ENCODE measurements at places on chromosomes 5 and 9.

DNA sequence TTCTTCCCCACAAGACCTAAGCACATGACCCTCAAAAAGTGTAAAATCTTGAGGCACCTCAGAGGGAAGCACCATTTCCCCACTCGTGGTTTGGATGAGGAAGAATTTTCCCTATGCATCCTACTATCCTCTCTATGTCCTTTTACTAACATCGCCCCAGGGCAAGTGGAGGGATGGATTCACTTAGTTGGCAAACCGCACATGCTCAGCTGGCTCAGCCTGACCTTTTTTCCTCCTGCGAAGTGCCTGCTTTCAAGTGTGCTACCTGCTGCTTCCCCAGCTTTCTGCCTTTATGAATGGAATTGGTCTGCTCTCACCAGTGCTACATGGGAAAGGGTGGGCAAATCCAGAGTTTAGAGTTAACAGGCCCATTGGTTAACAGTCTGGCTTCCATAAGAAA is 56.6 kb upstream of the IFNK start:
- DNase-seq = no peak

GRCh38 chr5:138705007-138705406 is 48.2 kb upstream of the CTNNA1 start:
- peak; percentile 65 for DNase-seq

DNA sequence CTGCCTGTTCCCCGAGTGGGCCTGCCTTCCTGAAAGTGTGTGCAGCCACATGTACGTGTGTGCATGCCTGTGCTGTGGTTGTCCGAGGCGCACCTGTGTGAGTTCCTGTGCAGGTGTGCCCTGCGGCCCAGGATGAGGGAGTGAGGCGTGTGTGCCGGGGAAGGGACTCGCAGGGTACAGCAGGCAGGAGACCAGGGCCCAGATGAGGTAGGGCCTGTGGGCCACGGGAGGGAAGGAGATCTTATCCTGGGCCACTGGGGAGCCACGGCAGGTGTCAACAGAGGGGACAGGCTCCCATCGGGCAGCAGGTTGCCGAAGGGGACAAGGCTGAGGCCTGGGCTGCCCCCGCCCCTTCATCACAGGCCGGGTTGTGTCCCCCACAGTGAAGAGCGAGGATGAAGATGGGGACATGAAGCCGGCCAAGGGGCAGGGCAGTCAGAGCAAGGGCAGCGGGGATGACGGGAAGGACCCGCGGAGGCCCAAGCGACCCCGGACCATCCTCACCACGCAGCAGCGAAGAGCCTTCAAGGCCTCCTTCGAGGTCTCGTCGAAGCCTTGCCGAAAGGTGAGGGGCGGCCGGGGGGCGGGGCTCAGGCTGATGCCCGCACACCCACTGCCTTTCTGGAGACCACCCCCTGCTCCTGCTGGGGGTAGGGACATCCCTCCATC is 79.2 kb downstream of the LMX1B start:
- DNase-seq = no peak

DNA sequence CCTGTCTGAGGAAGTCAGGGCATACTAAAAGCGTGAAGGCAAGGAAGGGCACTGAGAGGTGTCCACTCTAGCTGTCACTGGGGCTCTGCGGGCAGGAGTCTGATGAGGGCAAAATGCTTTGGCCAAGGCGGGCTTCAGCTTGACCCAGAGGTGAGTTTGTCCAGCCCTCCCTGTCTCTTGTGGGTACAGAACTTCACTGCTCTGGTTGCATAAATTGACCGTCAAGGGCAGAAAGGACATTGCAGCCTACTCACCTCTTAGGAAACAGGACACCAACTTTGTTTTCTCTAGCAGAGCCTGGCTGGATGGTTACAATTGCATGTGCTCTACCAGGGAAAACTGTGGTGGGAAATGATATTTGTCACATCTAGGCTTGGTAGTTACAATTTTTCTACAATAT is 170.9 kb downstream of the TMEM38B start:
- DNase-seq = no peak

- no peak for DNase-seq
These were observed 137.8 kb upstream of the RETREG1 start for GRCh38 chr5:16754601-16755000.

- no peak for DNase-seq
These were observed 138.8 kb upstream of the LIFR start for GRCh38 chr5:38695021-38695958.

DNA sequence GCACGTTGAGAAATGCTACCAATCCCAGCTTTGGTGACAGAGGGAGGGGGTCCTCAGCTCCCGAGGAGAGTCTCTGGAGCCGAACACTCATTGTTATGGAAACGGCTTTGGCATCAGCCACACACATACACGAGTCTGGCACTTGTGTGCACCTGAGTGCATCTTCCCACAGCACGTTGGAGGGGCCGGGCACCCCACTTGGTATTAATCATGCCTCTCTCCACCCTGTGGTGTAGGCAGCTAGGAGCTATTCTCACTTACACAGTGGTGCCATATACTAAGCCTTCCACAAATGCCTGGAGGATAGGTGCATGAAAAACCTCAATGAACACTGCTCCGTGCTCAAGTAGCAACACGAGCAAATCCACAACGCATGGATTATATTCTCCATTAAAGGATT is 133.9 kb upstream of the PANK3 start:
- DNase-seq = peak; percentile 40

DNA sequence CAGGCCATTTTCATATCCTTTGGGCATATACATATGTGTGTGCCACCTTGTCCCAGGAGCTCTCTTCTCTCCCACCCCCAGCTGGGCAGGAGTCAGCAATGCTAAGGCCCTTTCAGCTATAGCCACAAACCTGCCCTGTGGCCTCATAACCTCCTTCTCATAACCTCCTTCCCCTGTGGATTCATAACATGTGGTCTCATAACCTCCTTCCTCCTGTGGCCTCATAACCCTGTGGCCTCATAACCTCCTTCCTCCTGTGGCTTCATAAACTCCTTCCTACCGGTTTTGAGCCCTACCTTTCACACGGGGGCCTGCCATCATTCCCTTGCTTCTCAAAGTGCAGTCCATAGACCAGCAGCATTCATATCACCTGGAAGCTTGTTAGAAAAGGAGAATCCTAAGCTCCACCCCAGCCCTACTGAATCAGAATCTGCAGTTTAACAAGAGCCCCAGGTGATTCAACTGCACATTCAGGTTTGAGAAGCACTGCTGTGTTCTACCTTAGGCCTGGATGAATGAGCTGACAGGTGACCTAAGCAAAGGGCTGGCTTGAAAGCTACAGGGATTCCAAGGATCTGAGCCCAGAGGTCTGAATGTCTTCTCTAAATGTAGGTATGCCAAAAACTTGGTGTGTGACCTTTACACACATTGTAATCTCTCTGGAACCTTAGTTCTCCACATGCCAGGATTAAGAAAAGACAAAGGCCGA is 41.9 kb upstream of the PLPP6 start:
- DNase-seq = no peak

GRCh38 chr5:75566710-75567309 is 44.4 kb upstream of the ANKDD1B start:
- DNase-seq = no peak

DNA sequence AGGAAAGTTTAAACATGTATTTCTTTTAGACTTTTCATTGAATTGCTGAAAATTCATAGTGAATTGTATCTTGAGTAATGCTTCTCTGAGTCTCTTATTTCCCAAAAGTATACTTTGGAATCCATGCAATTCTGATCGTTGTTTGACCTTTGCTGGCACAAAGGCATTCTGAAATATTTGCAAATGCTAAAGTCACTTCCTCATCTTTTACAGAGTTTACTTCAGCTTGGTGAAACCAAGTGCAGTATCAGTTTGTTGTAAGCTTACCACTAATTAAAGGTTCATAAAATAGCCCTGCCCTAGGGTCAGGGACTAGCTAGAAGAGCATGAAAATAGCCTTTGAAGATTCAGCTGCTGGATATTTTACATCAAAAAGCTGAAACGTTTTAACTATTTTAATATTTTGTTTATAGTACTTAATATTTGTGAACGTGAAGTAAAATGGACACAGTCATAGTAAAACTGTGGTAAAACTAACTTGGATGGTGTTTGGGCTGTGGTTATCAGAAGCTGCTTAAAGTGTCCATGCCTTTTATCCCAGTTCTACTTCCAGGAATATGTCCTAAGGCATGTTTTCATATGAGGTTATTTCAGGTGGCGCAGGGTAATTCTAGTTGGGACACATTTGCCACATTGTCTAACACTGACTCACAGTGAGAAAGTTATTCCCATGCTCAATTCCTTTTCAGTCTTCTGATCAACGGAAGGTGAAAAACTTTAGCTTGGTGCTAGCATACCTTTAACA is 45.3 kb downstream of the SLC22A5 start:
- no peak for DNase-seq

DNA sequence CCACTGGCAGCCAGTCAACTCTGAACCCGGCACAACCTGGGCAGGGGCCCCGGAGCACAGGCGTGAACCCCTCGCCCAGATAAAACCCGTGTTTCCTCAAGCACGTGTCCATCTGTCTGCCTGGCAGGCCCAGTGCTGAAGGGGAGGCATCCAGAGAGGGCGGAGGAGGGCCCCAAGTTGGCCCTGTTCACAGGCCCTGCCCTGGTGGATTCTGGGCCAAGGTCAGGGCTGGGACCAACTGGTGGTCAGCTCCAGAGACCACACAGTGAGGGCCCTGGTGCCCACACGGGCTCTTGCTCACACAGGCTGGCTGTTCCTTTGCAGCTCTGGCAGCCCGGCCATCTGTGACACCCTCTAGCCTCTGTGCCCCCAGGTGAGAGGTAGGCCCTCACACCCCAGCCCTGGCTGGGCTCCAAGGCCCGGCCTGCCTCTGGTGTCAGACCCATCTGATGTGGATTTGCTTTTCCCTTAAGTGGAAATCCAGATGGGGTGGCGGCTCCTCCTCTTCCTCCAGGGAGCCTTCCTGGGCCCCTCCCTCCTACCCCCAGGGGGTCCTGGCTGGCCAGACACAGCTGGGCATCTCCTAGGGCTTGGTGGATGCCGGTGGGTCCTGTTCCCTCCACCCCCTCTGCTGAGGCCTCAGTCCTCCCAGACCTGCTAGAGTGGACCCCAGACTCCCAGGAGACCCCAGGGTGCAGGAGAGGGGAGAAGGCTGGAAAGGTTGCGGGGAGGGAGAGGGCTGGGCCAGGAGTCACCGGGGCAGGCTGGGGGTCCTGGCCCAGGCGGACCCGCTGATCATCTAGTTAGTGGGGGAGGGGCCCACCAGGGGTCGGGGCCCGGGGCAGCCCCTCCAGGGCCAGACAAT is 525 bp upstream of the STPG3 start:
- DNase-seq = no peak

GRCh38 chr5:24110004-24110615 is 534.7 kb downstream of the CDH10 start:
- peak; percentile 75 for DNase-seq

- DNase-seq = peak; percentile 30
These were observed 52.9 kb upstream of the CD180 start for GRCh38 chr5:67249590-67249895.

DNA sequence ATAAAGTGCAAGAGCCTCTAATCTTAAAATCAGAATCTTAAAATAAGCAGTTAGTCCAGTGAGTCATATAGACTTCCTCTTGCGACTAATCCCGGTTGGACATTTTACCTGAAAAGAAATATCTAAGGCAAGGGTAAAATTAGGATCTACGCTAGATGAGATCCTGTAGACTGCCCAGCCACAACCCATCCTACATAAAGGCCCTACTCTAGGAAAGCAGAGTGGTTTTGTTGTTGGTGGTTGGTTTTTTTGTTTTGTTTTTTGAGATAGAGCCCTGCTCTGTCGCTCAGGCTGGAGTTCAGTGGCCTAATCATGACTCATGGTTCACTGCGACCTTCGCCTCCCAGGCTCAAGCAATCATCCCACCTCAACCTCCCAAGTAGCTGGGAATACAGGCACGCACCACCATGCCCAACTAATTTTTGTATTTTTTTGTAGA is 6.9 kb downstream of the TSC1 start:
- no peak for DNase-seq

- DNase-seq = peak; percentile 62
These were observed 31.7 kb downstream of the PRRX2 start for GRCh38 chr9:129696944-129697655.

- no peak for DNase-seq
These were observed 55.1 kb downstream of the NUP214 start for GRCh38 chr9:131180454-131180853.

- no peak for DNase-seq
These were observed 813 bp downstream of the ERMP1 start for GRCh38 chr9:5832071-5832537.

DNA sequence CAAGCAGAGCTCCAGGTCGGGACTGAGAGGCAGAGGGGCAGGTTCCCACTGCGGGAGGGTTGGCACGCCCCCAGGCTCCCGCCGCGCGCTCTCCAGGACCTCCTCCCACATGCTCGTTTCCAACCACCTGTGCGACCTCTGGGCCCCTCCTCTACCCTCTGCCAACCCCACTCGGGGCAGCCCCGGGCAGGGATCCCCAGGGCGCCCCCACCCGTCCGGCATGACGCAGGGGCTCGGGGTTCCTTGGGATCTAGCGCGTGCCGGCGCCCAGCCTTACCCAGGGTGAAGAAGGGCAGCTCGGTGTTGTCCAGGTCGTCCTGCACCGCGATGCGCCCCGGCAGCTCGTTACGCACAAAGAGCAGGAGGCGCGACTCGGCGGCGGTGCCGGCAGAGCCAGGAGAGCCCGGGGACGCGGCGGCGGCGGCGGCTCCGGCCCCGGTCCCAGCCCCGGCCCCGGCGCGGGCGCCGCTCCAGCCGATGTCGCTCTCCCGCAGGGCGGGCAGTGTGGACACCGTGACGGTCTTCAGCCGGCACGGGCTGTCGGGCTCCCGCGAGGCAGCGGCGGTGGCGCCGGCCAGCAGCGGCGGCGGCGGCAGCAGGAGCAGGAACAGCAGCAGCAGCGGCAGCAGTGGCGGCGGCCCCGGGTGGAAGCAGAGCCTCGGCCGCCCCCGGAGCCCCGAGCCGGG is 494 bp downstream of the ASTN2 start:
- peak; percentile 68 for DNase-seq

GRCh38 chr9:138105123-138105415 is 227.5 kb downstream of the CACNA1B start:
- DNase-seq = no peak

- DNase-seq = no peak
These were observed 93.6 kb downstream of the ROR2 start for GRCh38 chr9:91856419-91856818.

GRCh38 chr9:34049630-34050384 is 1.1 kb upstream of the UBAP2 start:
- peak; percentile 24 for DNase-seq

GRCh38 chr9:10242255-10242654 is 370.5 kb downstream of the PTPRD start:
- DNase-seq = no peak

DNA sequence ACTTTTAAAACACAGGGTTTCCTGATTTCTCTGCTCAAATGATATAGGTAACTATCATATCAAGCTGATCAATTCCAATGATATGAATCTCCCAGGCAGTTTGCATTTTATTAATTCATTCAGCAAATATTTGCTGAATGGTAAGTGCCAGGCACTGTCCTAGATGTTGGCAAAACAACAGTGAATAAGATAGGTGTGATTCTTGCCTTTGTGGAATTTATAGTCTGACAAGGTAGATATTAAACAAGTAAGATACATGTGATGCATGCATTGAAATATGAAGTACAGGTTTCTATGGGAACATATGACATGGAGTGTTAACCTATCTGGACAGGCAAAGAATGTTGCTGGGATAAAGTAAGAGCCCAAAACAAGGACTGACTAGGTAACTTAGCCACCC is 231.8 kb upstream of the DAB2 start:
- no peak for DNase-seq
